Tibial nerve (tissue), 4 donors: ENCODE measurements at places on chromosomes 12 and 14.

- H3K4me1 ChIP-seq = no peaks in the 10 kb centered on the region
- H3K36me3 ChIP-seq = no peaks in the 10 kb centered on the region
- no peak overlapping the region for H3K4me3 ChIP-seq
- DNase-seq = no peak
- H3K27me3 ChIP-seq = no peaks in the 10 kb centered on the region
Measured at GRCh38 chr14:78254911-78255461, 84.8 kb downstream of the NRXN3 start.

- peaks cover 18% of the 10 kb centered on the region for H3K4me1 ChIP-seq
- DNase-seq = no peak
- H3K4me3 ChIP-seq = no peak overlapping the region
- peak overlapping the region; percentile 42 for H3K27ac ChIP-seq
Measured at GRCh38 chr14:95265106-95266094, 54.3 kb downstream of the CLMN start.

- H3K27ac ChIP-seq = no peak overlapping the region
- no peaks in the 10 kb centered on the region for H3K4me1 ChIP-seq
- no peak for DNase-seq
- no peaks in the 10 kb centered on the region for H3K27me3 ChIP-seq
- H3K36me3 ChIP-seq = no peaks in the 10 kb centered on the region
Measured at GRCh38 chr12:67413577-67413976, 144.4 kb downstream of the CAND1 start.

DNA sequence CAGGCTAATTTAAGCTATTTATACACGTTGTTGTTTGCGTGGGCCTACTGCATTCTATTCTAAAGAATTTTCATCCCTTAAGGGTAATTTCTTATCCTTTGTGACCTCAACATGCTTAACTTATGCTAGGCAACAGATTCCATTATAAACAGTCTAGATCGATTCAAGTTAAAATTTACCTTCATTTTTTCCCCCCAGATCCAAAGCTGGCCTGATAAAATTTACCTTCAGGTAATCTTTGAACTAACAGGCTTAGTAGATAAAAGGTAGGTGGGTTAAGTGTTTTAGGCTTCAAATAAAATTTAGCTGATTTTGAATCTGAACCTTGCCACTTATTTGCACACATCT lies 389 bp upstream of the CCNB1IP1 start:
- peaks cover 10% of the 10 kb centered on the region for H3K36me3 ChIP-seq
- no peaks in the 10 kb centered on the region for H3K27me3 ChIP-seq
- DNase-seq = no peak
- H3K4me1 ChIP-seq = peaks cover 24% of the 10 kb centered on the region

DNA sequence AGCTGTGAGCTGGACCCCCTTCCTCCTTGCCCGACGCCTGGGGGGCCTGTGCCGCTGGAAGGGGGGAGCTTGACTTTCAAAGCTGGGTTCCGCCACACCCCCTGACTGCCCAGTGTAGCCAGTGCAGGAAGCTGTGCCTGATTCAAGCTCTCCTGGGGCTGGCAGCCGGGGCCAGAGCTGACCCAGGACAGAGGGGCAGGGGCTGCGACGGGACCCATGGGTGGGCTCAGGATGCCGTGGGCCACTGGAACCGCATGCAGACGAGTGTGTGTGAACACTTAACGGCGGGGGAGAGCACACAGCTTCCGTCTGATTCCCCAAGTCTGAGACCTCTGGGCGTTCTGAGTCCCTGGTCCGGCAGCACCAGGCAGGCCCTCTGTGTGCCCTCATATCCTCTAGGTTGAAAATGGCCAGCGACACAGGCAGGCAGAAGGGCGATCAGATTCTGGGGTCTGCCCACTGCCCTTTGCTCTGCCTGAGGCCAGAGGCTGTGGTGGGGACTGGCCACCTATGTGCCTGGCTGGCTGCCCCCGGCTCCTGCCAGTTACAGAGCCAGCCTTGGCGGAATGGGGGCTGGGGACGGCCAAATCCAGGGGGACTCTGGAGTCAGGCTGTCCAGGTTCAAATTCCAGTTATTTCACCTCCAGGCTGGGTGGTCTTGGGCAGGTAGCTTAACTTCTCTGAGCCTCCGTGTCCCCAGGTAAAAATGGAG lies 54.0 kb downstream of the CYP46A1 start:
- peak overlapping the region; percentile 64 for H3K27ac ChIP-seq
- peak overlapping the region; percentile 38 for H3K4me3 ChIP-seq
- no peak for DNase-seq
- no peaks in the 10 kb centered on the region for H3K36me3 ChIP-seq
- no peaks in the 10 kb centered on the region for H3K27me3 ChIP-seq
- H3K4me1 ChIP-seq = peaks cover 57% of the 10 kb centered on the region

- no peaks in the 10 kb centered on the region for H3K4me1 ChIP-seq
- no peak overlapping the region for H3K27ac ChIP-seq
- peaks cover 16% of the 10 kb centered on the region for H3K36me3 ChIP-seq
- no peaks in the 10 kb centered on the region for H3K27me3 ChIP-seq
Measured at GRCh38 chr14:61112506-61112905, 131.5 kb downstream of the SLC38A6 start.

DNA sequence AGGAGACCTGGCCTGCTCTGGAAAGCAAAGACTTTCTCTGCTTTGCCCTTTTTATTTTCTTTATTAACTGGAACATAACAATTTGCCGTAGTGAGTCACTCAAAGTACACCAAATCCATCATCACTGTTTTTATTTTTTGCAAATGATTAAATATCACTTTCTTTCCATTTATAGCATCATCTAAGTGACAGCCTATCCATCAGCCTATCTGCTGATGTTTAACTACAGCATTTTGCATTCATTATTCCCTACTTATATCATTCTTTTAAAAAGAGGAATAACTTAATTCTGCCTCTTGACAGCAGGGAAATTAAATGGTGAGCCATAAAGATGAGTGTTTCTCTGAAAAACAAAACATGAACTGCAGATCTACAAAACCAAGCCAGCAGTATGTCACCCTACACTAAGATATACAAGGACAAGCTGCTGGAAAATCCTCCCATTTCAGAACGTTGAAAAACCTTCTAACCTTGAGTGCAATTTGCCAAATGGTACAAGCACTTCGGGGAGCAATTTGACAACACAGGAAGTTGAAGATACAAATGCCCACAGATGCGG lies 821.3 kb upstream of the TMEM132C start:
- DNase-seq = no peak
- H3K27me3 ChIP-seq = no peaks in the 10 kb centered on the region
- H3K4me3 ChIP-seq = no peak overlapping the region
- no peaks in the 10 kb centered on the region for H3K4me1 ChIP-seq

GRCh38 chr12:4217091-4217490 lies 56.5 kb upstream of the CCND2 start:
- H3K4me1 ChIP-seq = peaks cover 3% of the 10 kb centered on the region
- no peak overlapping the region for H3K27ac ChIP-seq
- H3K36me3 ChIP-seq = no peaks in the 10 kb centered on the region
- H3K27me3 ChIP-seq = peaks cover 6% of the 10 kb centered on the region

DNA sequence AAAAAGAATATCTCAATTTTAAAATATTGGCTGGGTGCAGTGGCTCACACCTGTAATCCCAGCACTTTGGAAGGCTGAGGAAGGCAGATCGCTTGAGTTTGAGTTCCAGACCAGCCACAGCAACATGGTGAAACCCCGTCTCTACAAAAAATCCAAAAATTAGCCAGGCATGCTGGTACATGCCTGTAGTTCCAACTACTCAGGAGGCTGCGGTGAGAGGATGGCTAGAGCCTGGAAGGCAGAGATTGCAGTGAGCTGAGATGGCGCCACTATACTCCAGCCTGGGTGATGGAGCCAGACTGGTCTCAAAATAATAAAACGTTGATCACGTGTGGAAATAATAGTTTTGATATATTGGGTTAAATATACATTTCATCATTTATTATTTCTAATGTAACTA lies 5.7 kb downstream of the MTRFR start:
- H3K27ac ChIP-seq = no peak overlapping the region
- DNase-seq = no peak
- no peaks in the 10 kb centered on the region for H3K36me3 ChIP-seq
- peaks cover 58% of the 10 kb centered on the region for H3K4me1 ChIP-seq
- H3K27me3 ChIP-seq = no peaks in the 10 kb centered on the region
- no peak overlapping the region for H3K4me3 ChIP-seq

- H3K4me1 ChIP-seq = peaks cover 38% of the 10 kb centered on the region
- peak overlapping the region; percentile 55 for H3K27ac ChIP-seq
- H3K4me3 ChIP-seq = no peak overlapping the region
- no peak for DNase-seq
- H3K27me3 ChIP-seq = no peaks in the 10 kb centered on the region
Measured at GRCh38 chr14:63276016-63276415, 42.7 kb downstream of the GPHB5 start.

DNA sequence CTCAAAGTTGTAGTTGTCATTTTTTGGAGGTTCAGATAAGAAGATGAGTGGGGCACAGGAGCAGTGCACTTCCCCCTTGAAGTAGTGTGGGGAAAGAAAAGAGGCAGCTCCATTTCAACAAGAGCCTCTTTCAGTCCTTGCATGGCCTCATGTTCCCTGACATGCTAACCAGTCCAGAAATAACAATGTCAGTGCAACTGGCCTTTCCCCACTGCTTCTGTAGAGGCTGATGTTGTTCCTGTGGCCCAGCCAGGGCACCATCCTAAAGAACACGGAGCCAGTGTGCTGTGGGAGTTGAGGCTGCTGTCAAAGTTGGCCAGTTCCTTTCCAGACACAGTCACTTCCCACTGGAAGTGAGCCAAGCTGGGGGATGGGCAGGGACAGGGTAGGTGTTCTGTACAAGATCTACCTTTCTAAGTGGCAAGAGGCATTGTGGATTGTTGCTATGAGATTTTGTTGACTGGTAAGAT lies 77.7 kb upstream of the SLC38A2 start:
- no peak overlapping the region for H3K27ac ChIP-seq
- no peak overlapping the region for H3K4me3 ChIP-seq
- no peaks in the 10 kb centered on the region for H3K27me3 ChIP-seq
- no peaks in the 10 kb centered on the region for H3K36me3 ChIP-seq
- H3K4me1 ChIP-seq = peaks cover 32% of the 10 kb centered on the region

- no peak overlapping the region for H3K4me3 ChIP-seq
- no peaks in the 10 kb centered on the region for H3K4me1 ChIP-seq
- H3K36me3 ChIP-seq = no peaks in the 10 kb centered on the region
- no peak for DNase-seq
- no peak overlapping the region for H3K27ac ChIP-seq
- H3K27me3 ChIP-seq = no peaks in the 10 kb centered on the region
Measured at GRCh38 chr12:34402899-34403705, 380.8 kb downstream of the ALG10 start.

- H3K4me3 ChIP-seq = no peak overlapping the region
- H3K4me1 ChIP-seq = no peaks in the 10 kb centered on the region
- DNase-seq = no peak
- H3K27ac ChIP-seq = no peak overlapping the region
Measured at GRCh38 chr14:90842726-90843125, 26.5 kb upstream of the TTC7B start.

- H3K4me3 ChIP-seq = no peak overlapping the region
- H3K36me3 ChIP-seq = no peaks in the 10 kb centered on the region
- H3K4me1 ChIP-seq = no peaks in the 10 kb centered on the region
Measured at GRCh38 chr12:113659416-113659815, 187.7 kb upstream of the LHX5 start.

DNA sequence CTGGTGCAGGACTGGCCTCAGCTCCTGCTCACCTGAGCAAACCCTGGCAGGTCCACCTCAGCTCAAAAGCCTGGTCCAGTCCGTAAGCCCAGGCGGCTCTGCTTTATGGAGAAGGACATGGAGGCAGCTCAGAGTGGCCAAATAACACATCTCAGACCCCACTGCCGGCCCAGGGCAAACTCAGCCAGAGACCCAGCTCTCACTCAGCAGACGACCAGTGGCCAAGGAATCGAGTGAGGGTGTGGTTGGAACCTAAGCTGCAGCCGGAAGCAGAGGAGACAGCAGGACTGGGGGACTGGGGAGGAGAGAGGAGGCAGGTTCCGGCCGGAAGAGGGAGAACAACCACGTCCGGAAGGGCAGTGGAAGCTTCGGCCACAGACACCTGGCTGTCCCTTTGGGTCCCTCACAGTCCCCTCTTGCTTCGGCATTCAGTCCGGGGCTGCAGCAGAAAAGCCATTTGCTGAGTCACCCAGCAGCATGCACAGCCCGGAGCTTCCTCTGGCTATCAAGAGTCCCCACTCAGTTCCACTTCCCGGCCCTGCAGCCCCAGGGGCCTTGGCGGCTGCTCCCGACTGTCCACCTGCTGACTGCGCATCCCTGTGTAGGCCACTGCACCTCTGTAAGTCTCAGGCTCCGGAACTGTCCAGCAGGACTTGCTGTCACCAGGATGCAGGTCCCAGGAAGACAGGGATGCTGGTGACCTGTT lies 104.0 kb downstream of the CALM1 start:
- DNase-seq = no peak
- H3K4me1 ChIP-seq = no peaks in the 10 kb centered on the region
- no peak overlapping the region for H3K27ac ChIP-seq
- no peaks in the 10 kb centered on the region for H3K27me3 ChIP-seq
- H3K36me3 ChIP-seq = no peaks in the 10 kb centered on the region

DNA sequence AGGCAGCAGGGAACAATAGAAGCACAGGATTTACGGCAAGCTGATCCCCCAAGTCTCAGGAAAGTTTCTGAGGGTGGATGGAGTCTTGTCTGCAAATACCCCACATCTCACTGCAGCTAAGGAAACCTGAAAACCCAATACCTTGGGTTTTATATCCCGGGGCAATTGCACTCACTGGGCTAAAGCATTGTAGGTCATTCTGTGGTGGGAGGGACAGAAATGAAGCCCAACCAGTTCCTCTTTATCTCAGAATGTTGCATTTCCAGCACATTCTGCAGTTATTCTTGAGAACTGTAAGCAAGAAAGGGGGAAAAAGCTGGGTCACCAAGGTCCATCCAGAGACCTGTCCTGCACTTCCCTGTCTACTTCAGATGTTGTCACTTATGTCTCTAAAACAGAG lies 39.8 kb downstream of the C12orf42 start:
- H3K27ac ChIP-seq = no peak overlapping the region
- DNase-seq = no peak
- no peak overlapping the region for H3K4me3 ChIP-seq
- H3K36me3 ChIP-seq = no peaks in the 10 kb centered on the region
- no peaks in the 10 kb centered on the region for H3K4me1 ChIP-seq

- no peak overlapping the region for H3K4me3 ChIP-seq
- H3K27ac ChIP-seq = no peak overlapping the region
- DNase-seq = no peak
- no peaks in the 10 kb centered on the region for H3K36me3 ChIP-seq
- H3K4me1 ChIP-seq = no peaks in the 10 kb centered on the region
Measured at GRCh38 chr14:77239412-77239811, 31.6 kb downstream of the NGB start.

GRCh38 chr12:6607751-6608591 lies 792 bp upstream of the CHD4 start:
- H3K27ac ChIP-seq = peak overlapping the region; percentile 100
- DNase-seq = peak; percentile 50
- H3K36me3 ChIP-seq = no peaks in the 10 kb centered on the region
- H3K27me3 ChIP-seq = no peaks in the 10 kb centered on the region
- H3K4me1 ChIP-seq = peaks cover 44% of the 10 kb centered on the region
- no peak overlapping the region for H3K4me3 ChIP-seq

- H3K36me3 ChIP-seq = no peaks in the 10 kb centered on the region
- DNase-seq = no peak
- no peak overlapping the region for H3K27ac ChIP-seq
Measured at GRCh38 chr12:26799741-26800140, 33.3 kb downstream of the ITPR2 start.

- peak overlapping the region; percentile 46 for H3K27ac ChIP-seq
- H3K4me1 ChIP-seq = peaks cover 33% of the 10 kb centered on the region
- no peaks in the 10 kb centered on the region for H3K36me3 ChIP-seq
- no peak for DNase-seq
Measured at GRCh38 chr14:71238835-71239234, 331.6 kb downstream of the PCNX1 start.

GRCh38 chr12:123733229-123733628 lies 21.1 kb downstream of the ATP6V0A2 start:
- H3K27ac ChIP-seq = no peak overlapping the region
- no peaks in the 10 kb centered on the region for H3K4me1 ChIP-seq
- H3K36me3 ChIP-seq = peaks cover 7% of the 10 kb centered on the region
- DNase-seq = no peak
- no peak overlapping the region for H3K4me3 ChIP-seq

GRCh38 chr12:103422328-103422727 lies 73.4 kb downstream of the C12orf42 start:
- no peak overlapping the region for H3K27ac ChIP-seq
- no peaks in the 10 kb centered on the region for H3K27me3 ChIP-seq
- no peaks in the 10 kb centered on the region for H3K36me3 ChIP-seq
